GM12892 (cell line): ENCODE measurements at places on chromosomes 2 and 18.

GRCh38 chr2:222518570-222519381 is 94.4 kb downstream of the SGPP2 start:
- DNase-seq = no peak

GRCh38 chr2:176405477-176405876 is 136.2 kb downstream of the MTX2 start:
- DNase-seq = no peak

- DNase-seq = no peak
Measured at GRCh38 chr2:82089518-82089917, 1785.0 kb upstream of the LRRTM1 start.

- no peak for DNase-seq
Measured at GRCh38 chr18:63890950-63891304, 3.4 kb downstream of the SERPINB2 start.

- DNase-seq = no peak
Measured at GRCh38 chr2:88642278-88642677, 15.0 kb upstream of the EIF2AK3 start.

DNA sequence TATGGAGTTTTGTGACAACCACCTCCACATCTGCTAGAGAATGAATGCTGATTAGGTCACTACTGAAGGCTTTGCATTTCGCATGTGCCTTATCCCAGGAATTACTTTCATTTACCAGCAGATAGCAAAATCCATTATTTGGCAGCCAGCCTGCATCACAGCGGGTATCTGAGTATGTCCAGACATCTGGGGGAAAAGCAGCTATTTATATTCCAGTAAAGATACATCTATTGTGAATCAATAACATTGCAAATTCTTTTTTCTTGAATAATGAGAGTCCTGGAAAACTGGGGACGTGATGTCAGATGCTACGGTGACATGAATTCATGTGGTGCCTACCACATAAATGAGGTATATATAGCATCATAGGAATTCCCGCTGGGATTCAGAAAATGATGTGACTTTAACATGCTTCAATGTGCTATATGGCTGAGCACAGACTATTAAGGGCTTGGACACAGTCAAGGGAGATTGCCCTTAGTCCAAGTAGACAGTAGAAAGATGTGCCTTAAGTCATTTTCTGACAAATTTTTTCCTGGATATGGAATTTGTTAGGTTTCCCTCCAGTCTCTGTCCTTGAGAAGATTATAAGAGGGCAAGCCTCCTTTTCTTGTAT is 84.2 kb upstream of the CD302 start:
- no peak for DNase-seq

DNA sequence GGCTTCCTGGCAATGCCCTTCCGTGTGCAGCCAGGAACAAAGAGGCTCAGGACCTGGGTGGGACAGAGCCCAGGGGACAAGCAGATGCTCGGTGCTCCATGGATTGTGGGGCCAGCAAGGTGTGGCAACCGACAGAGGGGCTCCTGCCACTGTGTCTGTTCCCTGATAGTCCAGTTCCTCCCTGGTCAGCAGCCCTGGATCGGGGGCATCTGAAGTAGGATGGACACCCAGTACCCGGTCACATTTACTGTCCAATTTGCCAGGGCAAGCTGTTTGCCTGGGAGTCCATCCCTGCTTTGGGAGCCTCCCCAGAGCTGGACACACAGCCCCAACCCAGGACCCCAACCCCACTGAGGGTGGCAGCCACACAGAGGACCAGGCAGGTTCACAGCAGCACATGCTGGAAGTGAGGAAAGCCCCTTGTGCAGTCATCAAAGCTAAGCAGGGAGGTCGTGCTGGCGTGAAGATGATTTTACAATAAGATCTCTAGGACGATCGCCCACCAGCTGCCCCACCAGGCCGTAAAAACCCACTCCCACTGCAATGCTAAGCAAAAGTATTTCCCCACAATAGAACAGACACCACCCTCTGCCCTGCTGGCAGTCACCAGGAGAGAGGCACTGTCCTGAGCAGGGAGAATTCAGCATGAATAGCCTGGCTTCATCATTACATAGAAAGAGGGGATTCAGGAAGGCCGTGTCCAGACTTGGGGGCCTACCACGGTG is 141.7 kb downstream of the NDUFA10 start:
- no peak for DNase-seq

DNA sequence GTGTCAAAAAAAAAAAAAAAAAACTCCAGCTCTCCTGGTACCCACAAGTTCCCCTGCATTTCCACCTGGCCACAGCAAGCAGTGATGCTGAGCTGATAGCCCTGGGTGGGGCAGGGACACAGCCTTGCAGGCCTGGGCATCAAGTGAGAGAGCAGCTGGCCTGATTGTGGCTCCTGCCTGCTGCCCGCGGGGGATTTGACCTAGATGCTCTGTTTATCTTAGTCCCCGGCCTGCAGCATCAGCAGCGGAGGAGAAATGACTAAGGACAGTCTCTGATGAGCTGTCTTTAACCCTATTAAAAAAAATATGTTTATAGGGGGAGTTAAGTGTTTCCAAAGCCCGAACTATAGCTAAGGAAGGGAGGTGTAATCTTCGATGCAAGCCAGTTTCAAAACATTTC is 102.6 kb downstream of the MTCL1 start:
- DNase-seq = no peak

DNA sequence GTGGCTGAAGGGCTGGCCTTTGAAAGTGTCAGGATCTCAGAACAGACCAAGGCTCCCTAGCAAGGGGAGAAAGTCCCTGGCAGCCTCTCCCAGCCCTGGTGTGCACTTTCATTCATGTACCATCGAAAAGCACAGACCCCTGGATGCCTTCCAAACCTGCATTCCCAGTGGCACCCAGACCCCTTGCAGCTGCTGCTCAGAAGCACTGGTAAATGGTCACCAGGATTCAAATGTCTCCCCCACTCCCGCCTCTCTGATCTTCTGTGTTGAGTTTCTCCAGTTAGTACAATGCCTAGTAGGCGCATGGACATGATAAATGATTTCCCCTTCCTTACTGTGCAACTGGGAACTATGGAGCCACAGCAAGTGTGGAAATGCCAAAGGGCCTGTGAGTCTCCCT is 180.0 kb downstream of the GLI2 start:
- DNase-seq = no peak
